Stimulated activated CD4-positive, alpha-beta T cell treated with anti-CD3 and anti-CD28 coated beads, Interleukin-2, amount 100 ng/mL, for 4 hours (primary cell): ENCODE measurements at places on chromosomes 3 and 15.

- no peak for DNase-seq
Observed at GRCh38 chr3:95615592-95616310, 1198.6 kb upstream of the EPHA6 start.

DNA sequence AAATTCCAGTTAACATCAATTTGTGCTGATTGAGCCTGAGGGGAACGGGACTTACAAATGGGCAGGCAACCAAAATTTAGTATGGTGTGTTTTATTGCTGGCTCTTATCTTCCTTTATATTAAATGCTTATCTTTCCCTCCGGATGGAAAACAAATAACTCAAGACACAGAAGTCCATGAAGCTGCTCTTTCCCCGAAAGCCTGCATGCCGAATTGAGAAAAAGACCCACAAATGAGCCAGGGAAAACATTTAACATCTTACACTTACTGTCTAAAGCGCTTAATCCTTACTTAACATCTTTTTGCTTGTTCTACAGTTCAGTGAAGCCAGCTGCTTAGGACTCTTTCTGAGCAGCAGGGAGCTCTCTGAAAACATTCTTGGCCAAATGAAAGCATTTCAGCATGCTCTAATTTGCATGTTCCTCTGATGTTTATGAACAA is 49.5 kb downstream of the HEG1 start:
- no peak for DNase-seq

- DNase-seq, result no peak
Observed at GRCh38 chr15:48267766-48268165, 61.7 kb downstream of the SLC12A1 start.

DNA sequence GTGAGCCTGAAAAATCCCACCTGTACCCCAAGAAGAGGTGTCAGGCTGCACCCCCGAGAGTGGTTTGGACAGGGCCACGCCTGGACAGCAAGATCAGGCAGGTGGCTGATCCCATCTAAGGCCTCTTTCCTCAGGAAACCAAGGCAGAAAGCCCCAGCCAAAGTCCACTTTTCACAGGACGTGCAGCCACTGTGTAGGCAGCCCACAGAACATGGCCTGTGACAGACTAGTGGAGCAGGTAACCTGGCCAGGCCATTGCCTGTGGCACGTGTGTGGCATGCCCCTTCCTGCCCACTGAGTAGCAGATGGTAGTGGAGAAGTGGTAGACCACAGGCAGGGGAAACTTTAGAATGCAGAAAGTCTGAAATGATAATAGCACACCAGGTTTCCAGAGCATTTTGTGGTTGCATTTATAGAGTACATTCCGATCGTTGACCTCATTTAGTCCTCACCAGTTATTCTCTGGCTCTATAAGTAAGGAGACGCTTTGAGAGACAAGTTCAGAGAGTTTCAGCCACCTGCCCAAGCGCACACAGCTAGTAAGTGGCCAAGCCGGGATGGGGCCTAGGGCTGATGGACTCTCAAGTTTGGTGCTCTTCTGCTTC is 68.7 kb downstream of the AAGAB start:
- DNase-seq, result no peak

DNA sequence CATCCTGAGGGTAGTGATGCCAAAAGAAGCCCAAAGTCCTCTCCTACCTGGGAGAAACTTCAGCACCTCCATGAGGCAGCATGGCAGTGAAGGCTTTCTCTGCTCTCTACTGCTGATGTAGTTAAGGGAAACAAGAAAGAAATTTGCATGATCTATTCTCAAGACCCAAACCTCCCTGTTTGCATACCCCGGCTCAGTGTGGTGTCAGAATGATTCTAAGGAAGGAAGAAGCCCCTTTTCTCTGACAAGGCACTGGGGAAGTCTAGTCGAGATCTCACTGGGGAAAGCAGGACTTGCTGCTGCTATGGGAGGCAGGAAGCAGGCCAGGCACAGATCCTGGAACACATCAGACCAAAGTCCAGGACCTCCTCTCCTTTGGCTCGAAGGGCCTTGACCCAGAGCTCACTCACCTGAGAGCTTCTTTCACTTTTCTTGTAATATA is 89.4 kb upstream of the ICE2 start:
- no peak for DNase-seq

DNA sequence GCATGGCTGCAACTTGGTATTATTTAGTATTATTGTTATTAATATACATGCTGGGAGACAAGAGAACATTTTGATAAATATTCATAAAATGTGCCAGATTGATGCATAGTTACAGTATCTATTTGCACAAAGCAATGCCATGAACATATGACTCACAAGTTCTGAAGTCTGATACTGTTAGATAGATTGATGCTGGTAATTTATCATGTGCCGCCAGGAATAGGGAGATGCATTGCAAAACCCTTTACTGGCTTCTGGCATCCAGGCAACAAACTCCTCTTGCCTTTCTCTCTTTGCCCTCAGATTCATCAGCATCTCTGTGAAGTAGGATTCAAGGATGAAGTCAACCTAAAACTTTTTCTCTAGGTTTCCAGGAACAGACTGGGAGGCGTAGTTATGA is 41.0 kb upstream of the SLC25A26 start:
- no peak for DNase-seq

DNA sequence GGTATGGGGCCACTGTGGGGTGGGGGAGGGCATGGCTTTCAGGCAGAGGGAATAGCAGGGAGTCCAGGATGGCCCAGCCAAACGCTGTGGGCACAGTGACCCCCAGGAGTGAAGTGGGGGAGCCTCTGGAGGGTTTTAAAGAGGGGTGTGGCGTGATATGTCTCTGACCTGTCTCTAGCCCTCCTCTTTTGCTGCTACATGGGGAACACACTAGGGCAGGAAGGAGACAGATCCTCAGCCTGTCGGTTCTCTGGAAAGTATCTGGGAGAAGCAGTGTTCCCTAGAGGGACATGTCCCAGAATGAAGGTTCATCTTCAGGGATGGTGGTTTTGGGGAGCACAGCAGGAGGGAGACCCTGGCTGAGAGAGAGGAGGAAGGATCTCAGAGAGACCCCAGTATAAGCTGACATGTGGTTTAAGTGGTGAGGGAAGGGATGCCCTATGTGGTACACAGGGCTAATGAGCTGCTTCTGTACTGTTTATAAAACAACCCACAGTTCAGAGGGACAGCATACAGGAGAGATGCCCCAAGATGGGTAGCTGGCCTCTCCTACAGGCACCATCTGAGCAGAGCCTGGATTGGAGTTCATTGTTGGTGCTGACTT is 37.7 kb downstream of the TRIM71 start:
- DNase-seq, result no peak

- no peak for DNase-seq
Observed at GRCh38 chr15:85500729-85501128, 120.3 kb downstream of the AKAP13 start.

DNA sequence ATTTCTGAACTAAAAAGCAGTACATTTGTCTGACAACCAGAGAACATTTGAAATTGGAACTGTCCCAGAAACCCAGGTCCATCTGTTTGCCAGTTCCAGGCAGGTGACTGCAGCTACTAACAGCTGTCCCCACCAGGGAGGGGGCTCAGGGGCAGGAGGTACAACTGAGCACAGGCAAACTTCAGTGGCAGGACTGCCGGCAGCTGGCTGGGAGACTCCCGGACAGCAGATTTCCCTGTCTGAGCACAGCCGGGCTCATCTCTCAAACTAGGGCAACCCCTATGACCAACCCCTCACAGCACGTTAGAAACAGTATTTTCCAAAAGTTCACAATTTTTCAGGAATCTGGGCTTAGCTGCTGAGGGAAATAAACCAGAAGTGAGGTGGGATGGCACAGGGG is 88.8 kb downstream of the MEGF11 start:
- DNase-seq, result no peak

DNA sequence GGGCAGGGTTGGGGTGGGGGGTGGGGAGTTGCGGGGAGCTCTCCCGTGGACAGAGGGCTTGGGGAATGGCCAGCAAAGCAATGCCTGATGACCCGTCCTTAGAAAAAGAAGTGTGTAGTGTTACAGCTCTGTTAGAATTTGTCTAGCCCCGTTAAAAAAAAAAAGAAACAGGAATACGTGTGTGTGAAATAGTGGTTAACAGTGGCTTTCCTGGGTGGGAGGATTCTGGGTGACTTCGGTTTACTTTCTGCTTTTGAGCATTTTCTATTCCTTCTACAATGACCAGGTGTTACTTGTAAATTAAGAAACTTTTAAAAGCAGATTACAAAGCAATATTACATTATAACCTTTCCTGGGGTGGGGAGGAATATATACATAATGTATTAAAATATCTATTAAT is 25.0 kb downstream of the H1-8 start:
- no peak for DNase-seq

GRCh38 chr3:152243721-152244516 is 24.8 kb upstream of the MBNL1 start:
- DNase-seq, result no peak

DNA sequence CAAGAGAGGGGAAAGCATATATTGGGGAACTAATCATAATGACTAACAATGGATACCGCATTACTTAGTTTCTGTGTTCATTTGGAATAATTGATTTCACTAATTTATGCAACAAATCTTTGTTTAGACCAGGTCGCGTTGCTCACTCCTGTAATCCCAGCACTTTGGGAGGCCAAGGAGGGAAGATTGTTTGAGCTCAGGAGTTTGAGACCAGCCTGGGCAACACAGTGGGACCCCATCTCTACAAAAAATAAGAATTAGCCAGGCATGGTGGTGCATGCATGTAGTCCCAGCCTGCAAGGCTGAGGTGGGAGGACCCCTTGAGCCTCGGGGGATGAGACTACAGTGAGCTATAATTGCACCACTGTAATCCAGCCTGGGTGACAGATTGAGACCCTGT is 585.7 kb upstream of the CBLB start:
- no peak for DNase-seq

- no peak for DNase-seq
Observed at GRCh38 chr3:177211503-177212277, 14.4 kb upstream of the TBL1XR1 start.

DNA sequence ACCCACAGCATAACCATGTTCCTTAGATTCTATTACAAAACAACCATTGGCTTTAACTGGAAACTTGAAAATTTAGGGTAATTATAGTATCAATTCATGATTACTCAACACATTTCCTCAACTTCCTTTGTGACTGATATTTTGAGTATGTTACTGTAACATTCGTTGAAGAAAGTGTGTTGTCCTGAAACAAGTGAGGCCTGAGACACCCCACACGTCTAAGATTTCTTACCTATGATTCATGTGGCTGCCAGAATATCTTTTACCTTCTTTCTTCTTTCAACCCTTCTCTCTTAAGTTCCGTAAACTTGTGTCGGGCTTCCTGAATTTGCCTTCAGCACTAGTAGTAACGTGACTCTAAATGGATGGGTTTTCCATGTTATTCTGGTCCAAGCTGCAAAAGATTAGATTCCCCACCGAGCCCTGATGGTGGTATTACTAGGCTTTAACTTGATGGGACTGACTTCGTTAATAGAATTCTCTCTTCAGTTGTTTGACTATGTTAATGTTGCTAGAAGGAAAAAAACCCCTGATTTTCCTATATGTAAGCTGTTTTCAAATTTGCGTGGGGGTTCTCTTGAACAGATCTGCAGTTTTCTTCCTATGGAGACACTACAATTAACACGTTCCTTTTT is 296.0 kb upstream of the ICE2 start:
- DNase-seq, result no peak

- DNase-seq, result no peak
Observed at GRCh38 chr3:43053291-43053690, 52.6 kb downstream of the POMGNT2 start.

DNA sequence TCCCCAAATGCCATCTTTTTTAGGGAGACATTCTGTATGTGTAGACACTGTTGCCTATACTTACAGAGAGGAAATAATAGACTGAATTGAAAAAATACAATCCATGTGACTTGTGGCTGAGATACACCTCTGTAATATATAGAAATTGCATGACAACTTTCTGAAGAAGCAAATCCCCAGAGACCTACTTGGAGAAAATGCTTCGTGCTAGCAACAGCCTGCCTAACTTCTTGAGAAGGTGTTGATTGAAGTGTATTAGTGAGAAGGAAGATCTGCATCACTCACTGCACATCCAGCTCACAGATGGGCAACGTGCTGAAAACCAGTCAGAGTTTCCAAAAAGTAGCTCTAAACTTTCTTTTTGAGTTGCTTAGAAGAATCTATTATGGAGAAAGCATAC is 404.1 kb downstream of the EPHB1 start:
- DNase-seq, result no peak

DNA sequence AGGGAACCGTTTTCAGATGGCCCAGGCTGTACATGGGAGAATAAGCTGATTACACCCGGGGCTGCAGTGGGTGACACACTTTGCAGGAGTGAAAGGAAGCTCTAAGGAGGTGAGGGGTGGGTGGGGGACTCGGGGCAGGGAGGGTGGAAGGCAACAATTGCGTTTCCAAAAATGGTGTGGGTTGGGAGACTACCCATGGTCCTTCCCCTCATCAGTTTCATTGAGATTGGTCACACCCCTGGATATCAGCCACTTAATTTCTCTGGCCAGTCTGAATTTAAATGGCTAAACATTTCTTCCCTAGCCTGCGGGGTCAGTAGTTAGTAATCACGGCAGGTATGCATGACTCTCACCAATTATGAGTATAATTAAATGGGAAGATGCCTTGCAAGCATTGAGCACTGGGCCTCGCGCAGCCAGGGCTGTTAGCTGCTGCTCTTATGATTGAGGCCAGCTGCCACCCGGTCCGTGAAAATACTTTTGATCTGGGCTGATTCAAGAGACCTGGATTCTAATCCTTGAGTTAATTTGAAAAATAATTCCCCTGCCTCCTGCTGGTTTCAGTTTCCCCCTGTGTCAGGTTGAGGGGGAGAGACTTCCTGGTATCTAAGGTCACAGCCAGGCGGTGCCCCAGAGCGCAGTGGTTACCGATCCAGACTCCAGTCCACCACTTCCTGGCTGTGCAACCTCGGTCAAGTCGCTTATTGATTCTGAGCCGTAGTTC is 23.3 kb downstream of the SLC6A6 start:
- no peak for DNase-seq

GRCh38 chr3:31577232-31577631 is 44.5 kb downstream of the STT3B start:
- no peak for DNase-seq

DNA sequence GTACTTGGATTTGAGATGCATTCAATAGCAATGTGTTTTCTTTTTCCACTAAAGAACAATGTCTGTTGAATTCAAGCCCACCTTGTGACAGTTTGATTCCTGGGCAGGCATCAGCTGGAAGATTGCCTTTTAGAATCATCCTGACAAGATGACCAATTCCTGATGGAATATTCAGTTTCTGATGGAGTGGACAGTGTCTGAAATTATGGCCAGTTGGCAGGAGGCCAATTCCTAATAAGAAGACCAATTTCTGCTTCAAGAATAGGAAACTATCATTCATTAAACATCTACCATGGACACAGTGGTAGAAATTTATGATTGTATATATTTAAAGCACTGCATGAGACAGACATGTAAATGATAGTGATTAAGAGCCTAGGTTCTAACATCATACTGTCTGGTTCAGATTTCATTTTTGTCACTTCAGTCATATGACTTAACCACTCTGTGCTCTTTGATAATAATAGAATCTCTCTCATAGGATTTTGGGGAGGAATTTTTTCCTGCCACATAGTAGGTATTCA is 133.6 kb downstream of the CLSTN2 start:
- DNase-seq, result no peak

DNA sequence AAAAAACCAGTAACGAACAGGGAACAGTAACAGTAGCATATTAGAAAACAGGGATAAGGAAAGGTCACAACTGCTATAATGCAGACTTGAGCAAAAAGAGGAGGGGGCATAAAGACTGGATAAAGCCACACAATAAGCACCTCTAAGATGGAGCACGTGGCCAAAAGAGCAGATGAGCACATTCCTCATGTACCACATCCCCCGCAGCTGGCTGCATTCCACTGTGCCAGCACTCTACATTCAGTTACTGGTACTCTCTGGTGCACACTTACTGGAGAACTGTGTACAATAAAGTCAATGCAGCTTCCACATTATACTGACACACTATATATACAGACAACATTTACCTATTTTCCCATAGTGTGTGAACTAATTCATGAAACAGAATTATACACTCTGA is 64.7 kb downstream of the UBE3A start:
- no peak for DNase-seq
